ENCODE measurements at places on chromosomes 16 and 17.

DNA sequence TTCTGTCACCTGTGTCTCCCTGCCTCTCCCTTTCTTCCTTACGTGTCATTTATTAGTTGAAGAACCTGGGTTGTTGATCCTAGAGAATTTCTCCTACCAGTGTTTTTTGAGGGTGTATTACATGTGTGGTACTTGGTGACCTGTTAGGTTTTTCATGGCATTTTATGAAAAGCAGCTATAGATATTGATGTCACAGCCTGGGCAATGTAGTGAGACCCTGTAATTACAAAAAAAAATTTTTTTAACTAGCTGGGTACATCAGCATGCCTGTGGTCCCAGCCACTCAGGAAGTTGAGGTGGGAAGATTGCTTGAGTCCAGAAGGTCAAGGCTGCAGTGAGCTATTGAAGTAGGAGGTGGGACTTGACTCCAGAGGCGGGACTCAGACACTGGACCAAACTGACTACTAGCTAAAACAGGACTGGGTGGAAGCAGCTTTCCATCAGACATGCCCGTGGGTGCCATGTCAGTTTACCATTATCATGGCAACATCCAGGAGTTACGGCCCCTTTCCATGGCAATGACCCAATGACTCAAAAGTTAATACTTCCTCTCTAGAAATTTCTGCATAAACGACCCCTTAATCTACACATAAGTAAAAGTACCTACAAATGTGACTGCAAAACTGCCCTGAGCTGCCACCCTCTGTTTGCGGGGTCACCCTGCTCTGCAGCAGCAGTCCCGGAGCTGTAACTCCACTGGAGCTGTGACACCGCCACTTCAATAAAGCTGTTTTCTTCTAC, 311.4 kb downstream of the SNX29 start:
- no peak for DNase-seq

- no peak for DNase-seq
These were observed 17.8 kb downstream of the SERPINF1 start for GRCh38 chr17:1779571-1780131.

DNA sequence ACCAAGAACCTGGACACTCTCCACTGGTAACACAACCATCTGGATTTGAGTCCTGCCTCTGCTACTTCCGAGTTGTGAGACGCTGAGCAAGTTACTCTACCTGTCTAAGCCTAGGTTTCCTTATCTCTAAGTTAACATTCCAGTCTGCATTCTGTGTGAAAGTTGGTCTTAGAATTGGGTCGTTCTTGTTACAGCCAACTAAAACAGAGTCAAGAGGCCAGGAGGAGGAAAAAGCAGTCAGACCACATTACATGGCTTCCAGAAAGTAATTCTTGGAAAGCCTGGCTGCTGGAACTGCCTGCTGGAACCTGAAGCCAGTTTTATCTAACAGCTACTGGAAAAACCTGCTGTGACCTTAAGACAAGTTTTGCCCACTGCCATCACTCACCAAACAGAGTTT, 38.4 kb upstream of the XYLT1 start:
- no peak for DNase-seq

- DNase-seq = no peak
These were observed 4.9 kb downstream of the TPSG1 start for GRCh38 chr16:1220098-1220728.

- DNase-seq = no peak
These were observed 3.1 kb upstream of the SKAP1 start for GRCh38 chr17:48432820-48433775.

GRCh38 chr17:7910281-7910680, 5.8 kb downstream of the RNF227 start:
- DNase-seq = no peak

- no peak for DNase-seq
These were observed 6.4 kb upstream of the CACNG4 start for GRCh38 chr17:66957951-66958579.

GRCh38 chr17:11330006-11330405, 89.0 kb downstream of the SHISA6 start:
- DNase-seq = no peak

DNA sequence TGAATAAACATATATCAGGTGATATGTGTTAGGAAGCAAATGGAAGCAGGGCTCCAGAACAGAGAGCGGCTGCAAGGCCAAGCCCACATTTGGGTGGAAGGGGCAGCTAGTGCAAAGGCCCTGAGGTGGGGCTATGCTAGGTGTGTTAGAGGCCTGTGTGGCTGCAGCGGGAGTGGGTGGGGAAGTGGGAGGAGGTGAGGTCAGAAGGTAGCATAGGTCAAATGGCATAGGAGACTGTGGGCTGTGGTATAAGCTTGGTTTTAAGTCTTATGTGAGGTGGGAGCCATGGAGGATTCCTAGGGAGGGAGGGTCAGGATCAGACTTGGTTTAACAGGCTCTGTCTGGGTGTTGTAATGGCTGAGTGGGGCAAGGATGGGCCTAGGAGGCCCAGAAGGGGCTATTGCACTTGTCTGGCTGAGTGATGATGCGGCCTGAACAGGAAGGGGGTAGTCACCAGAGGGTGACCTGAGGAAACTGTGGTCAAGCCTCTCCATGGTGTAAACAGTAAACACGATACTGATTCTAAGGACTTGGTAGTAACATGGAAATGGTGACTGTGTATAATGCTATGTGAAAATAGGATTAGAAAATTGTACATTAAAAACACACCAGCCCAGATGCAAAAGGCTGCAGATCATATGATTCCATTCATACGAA, 31.1 kb downstream of the RAI1 start:
- DNase-seq = peak; percentile 86
